ENCODE measurements at places on chromosomes 16 and 17.

DNA sequence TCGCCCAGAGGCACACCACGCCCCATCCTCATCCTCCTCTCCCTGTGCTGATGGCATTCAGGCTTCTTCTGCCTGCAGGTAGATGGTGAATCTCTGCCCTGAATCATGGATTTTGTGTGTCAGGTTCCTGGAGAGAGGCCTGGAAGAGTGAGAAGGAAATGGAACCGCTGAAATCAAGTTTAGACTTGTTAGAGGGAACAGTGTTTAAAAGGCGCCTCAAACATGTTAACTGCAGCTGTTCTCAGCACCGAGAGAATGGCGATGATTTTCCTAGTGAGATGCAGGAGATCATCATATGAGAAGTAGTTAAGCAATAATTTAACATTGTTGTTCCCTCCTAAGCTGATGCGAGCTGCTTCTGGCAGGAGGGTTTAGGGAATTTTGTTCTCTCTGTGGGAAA is 744.4 kb upstream of the EEF2KMT start:
- DNase-seq: no peak

DNA sequence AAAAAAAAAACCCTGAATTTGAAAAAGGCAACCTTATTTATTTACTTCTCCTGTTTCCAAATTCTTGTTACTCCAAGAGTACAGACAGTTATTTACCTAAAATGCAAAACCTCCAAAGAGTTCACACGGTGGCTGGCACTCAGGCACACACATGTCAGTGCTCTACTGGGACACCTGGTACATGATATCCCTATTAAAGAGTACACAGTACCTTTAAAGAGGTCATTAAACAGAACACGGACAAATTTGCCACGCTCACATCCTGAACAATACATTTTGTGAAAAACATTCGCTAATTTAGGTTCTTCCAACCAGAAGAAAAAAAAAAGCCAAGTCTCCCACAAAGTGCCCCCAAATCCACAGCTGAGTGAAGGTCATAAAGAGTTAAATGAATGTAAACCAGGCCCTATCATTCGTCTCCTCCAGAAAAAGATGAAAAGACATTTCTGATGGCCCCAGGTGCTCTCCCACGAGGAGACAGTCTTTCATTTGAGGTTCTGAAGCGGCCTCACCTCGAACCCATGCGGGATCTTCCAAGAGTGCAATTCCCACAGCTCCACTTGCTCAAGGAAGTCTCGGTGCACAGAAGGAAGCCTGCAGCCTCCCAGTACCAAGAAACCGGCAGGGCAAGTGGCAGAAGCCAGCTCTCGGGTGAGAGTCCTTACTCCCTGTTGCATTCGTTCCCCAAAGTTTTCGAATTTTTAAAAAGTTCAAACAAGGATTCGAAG is 993 bp downstream of the ERN1 start:
- DNase-seq: no peak

DNA sequence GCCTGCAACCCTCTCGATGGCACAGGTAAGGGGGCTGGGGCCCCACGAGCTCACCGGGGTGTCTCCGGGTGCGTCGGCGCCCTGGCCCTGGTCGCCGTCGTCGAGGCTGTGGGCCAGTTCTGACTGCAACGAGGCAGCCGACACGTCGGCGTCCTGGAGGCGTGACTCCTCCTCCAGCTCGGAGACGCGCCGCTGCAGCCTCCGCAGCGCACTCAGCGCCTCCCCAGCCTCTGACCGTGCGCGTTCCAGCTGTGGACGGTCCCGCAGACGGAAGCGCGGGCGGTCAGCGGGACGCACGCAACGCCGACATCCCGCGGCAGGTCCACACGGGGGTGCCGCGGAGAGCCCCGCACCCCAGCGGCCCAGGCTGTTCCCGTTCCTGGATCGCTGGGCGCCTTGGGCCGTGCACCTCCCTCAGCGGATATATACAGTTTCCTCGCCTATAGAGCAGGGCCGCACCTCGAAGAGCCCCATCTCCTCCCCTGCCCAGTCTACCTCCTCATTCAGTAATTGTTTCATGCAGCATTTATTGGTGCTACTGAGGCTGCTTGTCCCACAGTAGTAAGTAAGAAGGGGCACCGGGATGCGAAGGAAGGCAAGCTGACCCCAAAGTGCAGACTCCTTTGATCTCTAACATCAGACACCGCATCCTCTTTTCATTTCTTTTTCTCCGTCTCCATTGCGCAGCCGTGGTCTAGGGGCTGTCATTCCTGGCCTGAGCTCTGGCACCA is 5.8 kb downstream of the THOC6 start:
- no peak for DNase-seq

DNA sequence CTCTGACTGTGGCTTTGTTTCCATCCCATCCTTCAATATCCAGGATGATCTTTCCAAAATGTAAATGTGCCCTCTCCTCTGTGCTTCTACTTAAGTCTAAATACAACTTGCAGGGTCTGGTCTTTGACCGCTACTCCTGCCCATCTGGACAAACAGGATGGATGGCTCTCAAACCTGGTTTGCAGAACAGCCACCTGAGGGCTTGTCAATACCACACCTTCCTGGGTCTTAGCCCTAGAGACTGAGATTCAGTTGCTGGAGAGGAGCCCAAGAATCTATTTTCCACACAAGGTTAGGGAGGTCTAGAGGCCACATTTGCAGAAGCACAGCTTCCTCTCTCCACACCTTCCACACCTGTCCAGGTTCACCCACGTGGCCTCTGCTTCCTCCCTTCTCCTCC is 1.9 kb upstream of the GRB7 start:
- DNase-seq: no peak

DNA sequence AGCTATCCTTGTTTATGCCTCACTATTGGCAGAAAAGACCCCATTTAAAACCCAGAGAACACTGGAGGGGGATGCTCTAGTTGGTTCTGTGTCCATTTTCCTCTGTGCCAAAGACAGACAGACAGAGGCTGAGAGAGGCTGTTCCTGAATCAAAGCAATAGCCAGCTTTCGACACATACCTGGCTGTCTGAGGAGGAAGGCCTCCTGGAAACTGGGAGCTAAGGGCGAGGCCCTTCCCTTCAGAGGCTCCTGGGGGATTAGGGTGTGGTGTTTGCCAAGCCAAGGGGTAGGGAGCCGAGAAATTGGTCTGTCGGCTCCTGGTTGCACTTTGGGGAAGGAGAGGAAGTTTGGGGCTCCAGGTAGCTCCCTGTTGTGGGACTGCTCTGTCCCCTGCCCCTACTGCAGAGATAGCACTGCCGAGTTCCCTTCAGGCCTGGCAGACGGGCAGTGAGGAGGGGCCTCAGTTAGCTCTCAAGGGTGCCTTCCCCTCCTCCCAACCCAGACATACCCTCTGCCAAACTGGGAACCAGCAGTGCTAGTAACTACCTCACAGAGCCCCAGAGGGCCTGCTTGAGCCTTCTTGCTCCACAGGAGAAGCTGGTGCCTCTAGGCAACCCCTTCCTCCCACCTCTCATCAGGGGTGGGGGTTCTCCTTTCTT is 56.1 kb downstream of the IGF2BP1 start:
- DNase-seq: no peak

DNA sequence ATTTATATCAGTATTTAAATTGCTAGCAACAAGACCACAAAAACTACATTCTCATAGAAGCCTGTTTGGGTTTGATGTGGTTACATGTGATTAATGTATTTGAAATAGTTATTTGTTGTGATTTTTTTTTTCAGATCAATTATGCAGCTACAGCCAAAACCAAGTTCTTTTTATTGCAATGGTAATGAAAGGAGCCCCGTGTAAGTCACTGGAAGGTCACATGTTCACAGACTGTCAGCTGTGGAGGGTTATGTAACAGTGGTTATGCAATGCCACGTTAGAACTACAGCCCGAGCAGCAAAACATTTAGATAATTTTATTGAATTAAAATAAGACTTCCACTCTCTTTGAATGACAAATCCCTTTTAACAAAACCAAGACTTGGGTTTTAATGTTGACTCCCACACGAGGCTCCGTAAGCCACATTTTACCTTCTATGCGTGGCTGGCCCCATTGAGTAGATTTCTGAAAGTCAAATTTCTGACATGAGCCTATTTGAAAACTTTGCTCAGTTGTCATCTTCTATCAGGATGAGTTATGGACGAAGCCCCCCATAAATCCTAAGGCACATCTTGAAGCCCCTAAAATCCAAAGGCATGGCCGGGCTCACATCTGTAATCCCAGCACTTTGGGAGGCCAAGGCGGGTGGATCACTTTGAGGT is 41.8 kb upstream of the SEC14L1 start:
- no peak for DNase-seq

DNA sequence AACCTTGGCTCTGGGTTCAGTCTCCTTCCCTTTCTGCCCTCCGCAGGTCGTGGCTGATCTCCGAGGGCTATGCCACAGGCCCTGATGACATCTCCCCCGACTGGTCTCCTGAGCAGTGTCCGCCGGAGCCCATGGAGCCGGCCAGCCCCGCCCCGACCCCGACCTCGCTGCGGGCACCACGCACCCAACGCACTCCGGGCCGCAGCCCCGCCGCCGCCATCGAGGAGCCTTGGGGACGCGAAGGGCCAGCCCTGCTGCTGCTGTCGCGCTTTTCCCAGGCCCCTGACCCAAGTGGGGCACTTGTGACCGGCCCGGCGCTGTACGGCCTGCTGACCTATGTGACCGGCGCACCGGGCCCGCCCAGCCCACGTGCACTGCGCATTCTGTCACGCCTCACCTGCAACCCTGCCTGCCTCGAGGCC is 5.1 kb downstream of the ARMC5 start:
- DNase-seq: no peak

GRCh38 chr17:82376042-82376730 is 4.6 kb downstream of the UTS2R start:
- no peak for DNase-seq

DNA sequence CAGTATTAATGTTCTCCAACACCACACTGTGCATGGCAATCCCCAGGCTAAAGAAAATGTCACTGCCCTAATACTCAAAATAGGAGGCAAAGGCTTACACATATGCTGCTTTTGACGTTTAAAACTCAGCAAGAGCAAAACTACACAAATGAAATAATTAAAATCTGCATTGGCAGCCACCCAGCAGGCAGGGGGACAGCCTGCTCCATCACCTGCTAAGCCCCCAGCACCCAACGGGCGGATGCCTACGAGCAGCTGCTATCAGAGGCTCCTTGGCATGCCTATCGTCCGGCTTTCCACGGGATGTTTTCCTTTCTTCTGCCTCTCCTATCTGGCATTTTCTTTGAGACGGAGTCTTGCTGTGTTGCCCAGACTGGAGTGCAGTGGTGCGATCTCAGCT is 337.5 kb downstream of the SOX9 start:
- no peak for DNase-seq

- no peak for DNase-seq
Measured at GRCh38 chr16:56312028-56312300, 113.4 kb downstream of the AMFR start.

DNA sequence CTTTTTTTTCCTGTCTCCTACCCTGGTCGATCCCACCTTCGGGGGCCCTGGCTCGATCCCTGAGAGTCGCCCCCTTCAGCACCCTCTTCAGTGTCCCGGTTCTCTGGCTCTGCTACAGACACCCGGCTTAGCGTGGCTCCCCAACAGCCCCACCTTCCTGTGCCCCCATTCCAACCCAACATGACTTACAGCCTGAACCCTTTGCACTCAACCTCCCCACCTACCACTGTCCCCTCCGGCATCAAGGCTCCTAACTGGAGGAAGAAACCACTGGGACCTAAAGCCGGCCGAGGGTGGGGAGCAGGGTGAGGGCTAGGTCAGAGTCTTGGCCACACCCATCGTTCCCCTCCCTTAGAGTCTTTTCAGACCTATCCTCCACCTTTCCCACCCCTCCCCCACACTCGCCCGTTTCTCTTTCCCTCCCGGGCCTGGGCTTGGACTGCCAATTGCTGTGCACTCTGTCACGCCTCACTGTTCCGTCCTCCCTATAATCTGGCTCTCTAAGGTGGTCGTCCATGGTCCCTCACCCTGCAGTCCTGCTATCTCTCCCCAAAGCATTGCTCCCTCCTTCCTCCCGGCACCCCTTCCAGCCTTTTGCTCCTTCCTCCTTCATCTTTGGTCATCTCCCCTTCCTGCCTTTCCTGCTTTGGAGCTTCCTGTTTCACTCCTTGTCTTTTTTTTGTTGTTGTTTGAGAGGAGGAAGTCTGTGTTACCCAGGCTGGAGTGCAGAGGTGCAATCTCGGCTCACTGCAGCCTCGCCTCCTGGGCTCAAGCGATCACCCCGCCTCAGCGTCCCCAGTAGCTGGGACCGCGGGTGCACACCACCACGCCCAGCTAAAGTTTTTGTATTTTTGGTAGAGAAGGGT is 890 bp upstream of the CLDN7 start:
- no peak for DNase-seq

DNA sequence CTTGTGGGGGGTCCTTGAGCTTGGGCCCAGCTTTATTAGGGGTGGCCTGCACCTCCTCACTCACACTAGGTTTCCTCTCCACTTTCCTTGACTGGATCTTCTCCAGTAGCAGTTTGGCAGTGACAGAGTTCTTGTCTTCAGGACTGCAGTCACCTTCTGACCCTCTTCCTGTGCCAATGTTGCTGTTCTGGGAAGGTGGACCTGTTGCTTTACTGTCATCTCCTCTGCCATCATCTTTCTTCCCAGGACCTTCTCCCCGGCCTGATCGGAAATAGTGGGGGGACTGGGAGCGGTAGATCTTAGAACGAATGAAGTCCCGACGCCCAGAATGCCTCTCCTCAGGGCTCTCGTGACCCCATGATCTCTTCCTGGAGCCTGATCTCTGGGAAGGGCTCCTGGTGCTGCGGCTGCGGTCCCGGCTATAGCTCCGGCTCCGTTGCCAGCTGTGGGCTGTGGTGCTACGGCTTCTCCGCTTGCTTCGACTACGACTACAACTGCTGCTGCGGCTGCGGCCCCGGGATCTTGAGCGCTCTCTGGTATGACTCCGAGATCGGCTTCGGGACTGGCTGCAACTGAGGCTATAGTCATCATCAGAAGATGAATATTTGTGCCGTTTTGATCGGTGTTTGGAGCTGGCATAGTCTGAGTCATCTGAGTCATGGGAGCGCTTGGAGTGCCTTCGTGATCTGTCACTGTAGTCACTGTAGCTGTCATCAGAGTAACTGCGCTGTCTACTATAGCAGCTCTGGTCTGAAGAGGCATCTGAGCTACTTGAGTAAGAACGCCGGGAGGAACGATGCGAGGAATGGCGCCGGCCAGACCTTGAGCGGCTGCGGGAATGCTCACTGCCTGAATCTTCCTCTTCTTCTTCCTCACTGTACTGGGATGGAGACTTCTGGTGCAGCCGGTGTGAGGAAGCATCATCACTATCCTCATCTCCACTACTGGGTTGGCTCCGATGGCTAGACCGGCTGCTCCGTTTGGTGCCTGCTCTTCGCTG is 9.5 kb upstream of the ITGA2B start:
- no peak for DNase-seq

GRCh38 chr16:63578791-63579190 is 1542.6 kb upstream of the CDH8 start:
- DNase-seq: no peak

GRCh38 chr17:58575511-58575910 is 61.1 kb upstream of the MTMR4 start:
- no peak for DNase-seq

GRCh38 chr17:393806-394717 is 41.5 kb upstream of the RPH3AL start:
- no peak for DNase-seq

GRCh38 chr16:9908613-9909012 is 273.6 kb downstream of the GRIN2A start:
- no peak for DNase-seq

GRCh38 chr16:22198547-22199293 is 7.4 kb upstream of the EEF2K start:
- DNase-seq: no peak

All from activated CD4-positive, alpha-beta T cell treated with anti-CD3 and anti-CD28 coated beads for 24 hours (primary cell).